ENCODE measurements at places on chromosomes 12 and 14.

DNA sequence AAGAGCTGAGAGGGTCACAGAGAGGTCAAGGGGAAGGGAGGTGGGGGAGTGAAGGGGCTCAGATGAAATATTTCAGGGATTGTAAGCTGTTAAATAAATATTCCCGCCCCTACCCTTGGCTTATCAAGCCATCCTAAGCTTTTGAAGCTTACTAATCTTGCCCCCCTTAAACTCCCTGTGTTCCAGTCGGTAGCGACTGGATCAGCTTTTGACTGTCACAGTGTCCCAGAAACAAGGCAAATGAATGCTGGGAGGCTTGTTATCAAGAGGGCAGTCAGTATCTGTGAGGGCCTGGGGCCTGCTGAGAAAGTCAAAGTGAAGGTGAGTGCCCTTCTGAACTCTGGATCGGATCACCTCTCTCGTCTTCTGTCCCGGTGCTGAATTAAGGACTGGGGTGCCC lies 128.1 kb downstream of the DACT1 start:
- no peak for DNase-seq

- no peak for DNase-seq
These were observed 87.3 kb downstream of the C2CD5 start for GRCh38 chr12:22457085-22457484.

- no peak for DNase-seq
These were observed 69.9 kb downstream of the SERPINA3 start for GRCh38 chr14:94682061-94682516.

DNA sequence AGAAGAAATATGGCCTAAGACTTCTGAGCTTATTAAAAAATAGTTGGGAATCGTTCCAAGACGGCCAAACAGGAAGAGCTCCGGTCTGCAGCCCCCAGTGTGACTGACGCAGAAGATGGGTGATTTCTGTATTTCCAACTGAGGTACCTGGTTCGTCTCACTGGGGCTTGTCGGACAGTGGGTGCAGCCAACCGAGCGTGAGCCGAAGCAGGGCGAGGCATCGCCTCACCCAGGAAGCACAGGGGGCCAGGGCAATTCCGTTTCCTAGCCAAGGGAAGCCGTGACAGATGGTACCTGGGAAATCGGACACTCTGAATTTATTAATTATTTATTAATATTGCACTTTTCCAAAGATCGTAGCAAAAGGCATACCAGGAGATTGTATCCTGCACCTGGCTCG lies 857.8 kb downstream of the C12orf50 start:
- DNase-seq: no peak

All from Ammon's horn (tissue), 1 donor.